ENCODE measurements at places on chromosomes 7 and 10.

DNA sequence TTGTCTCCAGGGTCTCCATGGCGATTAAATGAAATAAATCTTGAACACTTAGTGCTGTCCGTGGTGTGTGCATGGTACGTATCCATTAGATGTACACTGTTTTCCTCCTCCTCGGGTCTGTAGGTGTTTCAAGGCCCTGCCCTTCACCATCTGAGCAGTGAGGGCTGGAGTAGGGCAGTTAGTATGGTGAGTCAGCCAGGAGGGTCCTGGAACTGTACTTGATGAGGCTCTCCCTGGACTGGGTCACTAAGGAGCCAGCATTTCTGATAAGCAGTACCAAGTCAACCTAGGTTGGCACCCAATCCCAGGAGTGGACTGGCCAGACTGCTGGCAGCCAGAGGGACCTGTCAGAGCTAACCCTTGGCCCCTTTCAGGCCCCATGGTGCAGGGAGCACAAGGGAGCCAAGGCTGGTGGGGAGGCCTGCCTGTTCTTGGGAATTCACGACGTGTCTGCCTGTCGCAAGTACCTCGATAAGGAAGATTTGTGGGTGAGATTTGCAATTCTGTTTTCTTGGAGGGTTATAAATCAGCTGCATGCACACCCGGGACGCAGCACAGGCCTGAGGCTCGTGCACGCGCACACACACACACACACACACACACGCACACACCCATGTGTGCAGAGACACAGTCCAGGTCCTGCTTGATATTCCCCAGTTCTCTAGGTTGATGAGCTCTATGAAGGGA, 114.2 kb downstream of the ZMIZ1 start:
- no peak for DNase-seq

DNA sequence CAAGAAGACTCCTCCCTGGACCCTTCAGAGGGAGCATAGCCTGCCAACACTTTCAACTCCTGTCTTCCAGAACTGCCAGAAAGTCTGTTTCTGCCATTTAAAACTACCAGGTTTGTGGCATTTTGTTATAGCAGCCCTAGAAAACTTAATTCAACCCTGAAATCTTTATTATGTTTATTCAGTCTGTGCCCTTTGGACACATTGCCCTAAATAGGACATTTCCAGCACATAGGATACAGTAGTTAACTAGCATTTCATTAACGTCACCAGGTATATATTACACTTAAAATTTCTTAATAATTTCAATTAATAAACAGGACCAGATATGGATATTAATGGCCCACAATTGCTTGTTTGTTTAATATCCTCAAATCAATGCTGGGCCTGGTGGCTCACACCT, 54.3 kb downstream of the KCNH2 start:
- DNase-seq, result no peak

DNA sequence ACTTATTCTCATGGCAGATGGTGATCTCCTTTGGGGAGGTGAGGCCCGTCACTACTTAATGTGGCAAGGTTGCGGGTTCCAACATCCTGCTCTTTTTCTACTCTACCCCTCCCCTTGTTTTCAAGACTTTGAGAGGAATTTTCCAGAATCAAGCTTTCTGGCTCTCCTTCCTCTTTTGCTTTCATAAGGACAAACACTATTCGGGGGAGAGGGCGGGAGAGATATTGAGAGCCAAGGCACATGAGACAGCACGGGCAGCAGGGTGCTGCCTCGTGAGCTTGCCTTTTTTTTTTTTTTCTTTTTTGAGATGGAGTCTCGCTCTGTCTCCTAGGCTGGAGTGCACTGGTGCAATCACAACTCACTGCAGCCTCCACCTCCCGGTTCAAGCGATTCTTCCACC, 6.9 kb upstream of the PFKFB3 start:
- DNase-seq, result no peak

DNA sequence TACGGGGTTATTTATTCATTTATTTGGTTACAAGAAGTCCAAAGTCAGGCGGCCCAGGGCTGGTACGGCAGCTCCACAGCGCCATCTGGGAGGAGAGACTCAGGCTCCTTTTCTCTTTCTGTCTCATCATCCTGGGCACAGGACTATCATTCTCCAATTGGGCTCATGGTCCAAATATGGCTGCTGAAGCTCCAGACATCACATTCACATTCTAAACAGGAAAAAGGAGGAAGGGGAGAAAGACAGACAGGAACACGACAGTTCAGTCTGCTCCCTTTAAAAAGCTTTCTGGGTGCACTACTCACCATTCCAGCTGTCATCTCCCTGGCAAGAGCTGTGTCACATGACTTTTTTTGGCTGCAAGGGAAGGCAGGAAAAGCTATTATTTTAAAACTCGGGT, 74.4 kb upstream of the PDZD8 start:
- no peak for DNase-seq

DNA sequence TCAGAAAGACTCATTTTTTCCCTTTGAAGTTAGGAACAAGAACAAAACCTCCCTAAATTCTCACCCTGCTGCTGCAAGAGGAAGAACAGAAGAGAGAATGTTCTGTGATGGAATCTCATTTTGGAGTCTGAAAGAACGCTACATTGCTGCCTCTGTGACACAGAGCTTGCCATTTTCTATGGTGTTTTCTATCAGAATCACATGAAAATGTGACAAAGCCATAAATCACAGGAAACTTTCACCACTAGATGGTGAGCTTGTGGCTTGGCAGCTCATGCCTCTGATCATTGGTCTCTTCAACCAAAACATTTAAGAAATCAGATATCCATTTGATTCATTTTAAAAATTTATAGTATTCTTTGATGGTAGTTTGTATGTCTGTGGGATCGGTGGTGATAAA, 82.9 kb downstream of the CADPS2 start:
- DNase-seq, result no peak

DNA sequence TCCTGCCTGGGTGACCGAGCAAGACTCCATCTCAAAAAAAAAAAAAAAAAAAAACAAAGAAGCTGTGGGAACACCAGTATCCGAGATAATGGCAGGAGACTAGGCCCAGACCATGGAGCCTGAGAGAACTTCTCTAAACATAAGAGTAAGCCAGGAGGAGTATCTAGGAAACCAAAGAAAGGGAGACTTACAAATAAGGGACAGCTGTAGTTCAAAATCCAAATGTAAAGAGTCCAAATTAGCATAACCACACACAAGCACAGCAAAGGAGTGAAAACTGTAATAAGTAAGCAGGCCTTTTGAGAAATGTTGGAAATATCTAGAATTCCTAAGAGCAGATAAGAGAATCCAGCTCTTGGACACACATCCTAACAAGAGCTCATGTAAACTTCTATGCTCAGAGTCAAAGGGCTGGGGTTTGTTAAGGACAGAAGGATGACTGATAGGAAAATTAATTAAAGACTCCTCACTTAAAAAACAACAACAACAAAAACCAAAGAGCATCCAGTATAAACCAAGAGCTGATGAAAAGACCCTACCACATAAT, 15.8 kb downstream of the ZNF25 start:
- no peak for DNase-seq

DNA sequence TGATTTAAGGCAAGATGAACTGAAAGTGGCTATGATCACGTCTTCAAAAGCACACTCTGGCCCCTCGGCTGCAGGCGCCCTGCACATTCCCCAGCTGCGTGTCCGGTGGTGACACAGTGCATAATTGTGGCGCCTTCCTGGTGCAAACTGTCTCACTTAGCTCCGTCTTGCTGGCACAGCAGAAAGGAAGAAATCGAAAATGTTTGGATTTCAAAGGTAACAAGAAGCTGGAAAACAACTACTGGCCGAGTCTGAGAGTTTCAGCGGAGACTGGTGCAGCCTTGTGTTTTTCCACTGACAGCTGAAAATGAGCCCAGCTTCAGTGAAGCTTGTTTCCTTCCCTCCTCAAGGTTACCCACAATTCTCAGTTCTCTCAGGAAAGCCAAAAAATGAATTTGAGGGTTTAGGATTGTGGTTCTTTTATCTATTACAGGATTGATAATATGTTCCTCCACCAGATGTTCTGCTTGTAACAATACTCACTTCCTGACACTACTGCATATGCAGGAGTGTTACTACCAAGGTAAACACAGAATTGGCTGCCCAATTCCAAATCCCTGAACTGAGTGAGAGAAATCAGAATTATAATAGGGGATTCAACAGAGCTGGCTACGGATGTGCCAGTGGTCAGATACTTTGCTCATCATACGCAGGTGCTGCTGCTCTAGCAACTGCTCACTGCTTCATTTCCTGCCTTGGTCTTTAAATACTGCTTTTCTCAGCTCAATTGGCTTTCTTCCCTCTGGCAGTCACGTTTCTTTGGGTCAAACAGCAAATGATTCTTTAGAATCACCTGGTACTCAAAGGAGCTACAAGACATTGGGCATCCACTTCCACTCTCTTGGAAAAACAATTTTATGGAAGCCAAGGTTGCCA, 63.7 kb downstream of the TRUB1 start:
- DNase-seq, result no peak

GRCh38 chr10:68628576-68629127, 68.5 kb downstream of the TET1 start:
- DNase-seq, result no peak

DNA sequence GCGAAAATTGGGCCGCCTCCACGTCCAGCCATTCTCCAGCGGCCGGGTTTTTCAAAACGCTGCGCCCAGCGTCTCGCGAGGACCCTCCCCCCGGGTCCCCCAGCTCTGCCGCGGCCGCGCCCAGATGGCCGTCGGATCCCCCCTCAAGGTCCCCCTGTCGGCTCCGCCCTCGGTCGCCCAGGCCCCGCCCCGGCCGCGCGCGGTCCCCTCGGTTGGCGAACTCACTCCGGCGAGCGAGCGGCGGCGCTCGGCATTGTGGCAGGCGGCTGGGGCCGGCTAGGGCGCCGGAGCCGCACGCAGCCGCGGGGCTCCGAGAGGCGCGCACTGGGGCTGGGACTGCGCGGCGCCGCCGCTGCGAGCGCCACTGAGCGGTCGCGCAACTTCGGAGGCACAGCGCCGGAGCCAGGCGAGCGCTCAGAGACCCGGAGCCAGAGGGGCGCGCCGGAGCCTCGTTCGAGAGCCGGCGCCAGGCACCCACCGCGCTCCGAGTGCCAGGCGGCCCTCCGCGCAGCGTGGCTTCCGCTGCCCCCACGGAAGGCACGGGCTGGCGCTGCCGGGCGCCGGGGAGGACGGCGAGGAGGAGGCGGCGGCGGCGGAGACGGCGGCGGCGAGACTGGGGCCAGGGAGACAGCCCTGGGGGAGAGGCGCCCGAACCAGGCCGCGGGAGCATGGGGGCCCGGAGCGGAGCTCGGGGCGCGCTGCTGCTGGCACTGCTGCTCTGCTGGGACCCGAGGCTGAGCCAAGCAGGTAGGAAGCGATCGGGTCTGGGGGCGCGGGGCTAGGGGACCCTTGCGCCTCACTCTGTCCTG, at the start of gene UNC5B:
UNC5B (plus strand) TSS at position 253 of the 809 bp plus-strand sequence; CDS start at position 669, 416 bp downstream.
- DNase-seq, result peak; percentile 86

GRCh38 chr10:14118953-14119352, 211.8 kb downstream of the FRMD4A start:
- no peak for DNase-seq

- no peak for DNase-seq
Measured at GRCh38 chr10:63133821-63134557, 861 bp downstream of the NRBF2 start.
